CD4-positive, CD25-positive, alpha-beta regulatory T cell (primary cell): ENCODE measurements at places on chromosomes 3 and 15. TPM values are rescaled to one million over a fixed set of nuclear protein-coding genes. Genes with fewer than 3 reads are reported as not detected.

DNA sequence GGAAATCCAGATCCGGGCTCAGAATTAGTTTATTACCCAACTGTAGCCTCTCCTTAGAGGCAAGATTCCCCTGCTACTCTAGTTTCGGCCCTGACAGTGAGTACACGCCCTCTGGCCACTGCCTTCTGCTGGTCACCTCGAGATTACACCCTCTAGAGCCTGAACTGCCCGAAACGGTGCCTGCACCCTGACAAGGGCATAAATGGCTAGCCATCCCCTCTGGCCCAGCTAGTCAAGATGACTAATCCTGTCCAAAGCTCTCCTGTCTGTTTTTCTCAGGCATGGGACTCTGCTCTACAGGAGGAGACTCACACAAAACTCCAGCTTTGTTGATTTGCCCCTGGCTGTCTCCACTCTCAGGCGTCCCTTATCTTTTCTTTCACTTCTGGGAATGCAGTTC is 150.5 kb upstream of the UBE2E2 start:
- no peak for DNase-seq
- H3K27me3 ChIP-seq, result no peaks in the 10 kb centered on the region
- no peaks in the 10 kb centered on the region for H3K36me3 ChIP-seq
- no peaks in the 10 kb centered on the region for H3K4me1 ChIP-seq
- no peak overlapping the region for H3K4me3 ChIP-seq

DNA sequence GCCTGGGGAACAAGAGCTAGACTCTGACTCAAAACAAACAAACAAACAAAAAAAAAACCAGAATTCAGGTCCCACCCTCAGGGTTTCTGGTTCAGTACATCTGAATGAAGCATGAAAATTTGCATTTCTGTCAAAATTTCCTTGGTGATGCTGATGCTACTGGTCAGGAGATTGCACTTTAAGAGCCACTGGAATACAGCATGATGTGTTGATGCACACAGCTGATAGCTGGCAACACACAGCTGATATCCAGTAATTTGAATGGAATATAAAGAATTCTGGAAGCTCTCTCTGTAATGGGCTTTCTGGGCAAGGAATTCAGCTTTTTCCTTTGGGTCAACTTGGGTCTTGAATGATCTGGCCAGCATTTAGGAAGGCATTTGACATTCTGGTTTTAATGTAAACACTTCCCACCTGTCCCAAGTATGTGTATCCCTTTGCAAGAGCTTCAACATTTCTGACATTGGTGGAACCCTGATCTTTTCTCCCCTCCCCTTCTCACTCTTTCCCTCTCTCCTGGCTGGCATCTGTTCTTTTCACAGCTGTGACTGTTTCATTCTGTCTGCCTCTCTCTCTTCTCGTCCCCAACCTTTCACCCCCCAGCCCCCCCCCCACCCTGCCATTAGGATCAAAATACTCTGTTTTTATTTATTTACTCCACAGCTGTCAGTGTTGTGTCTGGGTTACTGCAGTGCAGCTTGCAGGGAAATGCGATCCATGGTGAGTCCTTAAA is 189.5 kb downstream of the TPRG1 start:
- H3K36me3 ChIP-seq, result no peaks in the 10 kb centered on the region
- no peak overlapping the region for H3K4me3 ChIP-seq
- no peaks in the 10 kb centered on the region for H3K27me3 ChIP-seq
- H3K27ac ChIP-seq, result no peak overlapping the region
- DNase-seq, result no peak

ARPIN gene
- not detected for polyA plus RNA-seq

B3GNT5 gene
- polyA plus RNA-seq, result 0.31 TPM

ANKUB1 gene
- polyA plus RNA-seq, result not detected
